HAP-1 (cell line): ENCODE measurements at places on chromosomes 4 and X.

DNA sequence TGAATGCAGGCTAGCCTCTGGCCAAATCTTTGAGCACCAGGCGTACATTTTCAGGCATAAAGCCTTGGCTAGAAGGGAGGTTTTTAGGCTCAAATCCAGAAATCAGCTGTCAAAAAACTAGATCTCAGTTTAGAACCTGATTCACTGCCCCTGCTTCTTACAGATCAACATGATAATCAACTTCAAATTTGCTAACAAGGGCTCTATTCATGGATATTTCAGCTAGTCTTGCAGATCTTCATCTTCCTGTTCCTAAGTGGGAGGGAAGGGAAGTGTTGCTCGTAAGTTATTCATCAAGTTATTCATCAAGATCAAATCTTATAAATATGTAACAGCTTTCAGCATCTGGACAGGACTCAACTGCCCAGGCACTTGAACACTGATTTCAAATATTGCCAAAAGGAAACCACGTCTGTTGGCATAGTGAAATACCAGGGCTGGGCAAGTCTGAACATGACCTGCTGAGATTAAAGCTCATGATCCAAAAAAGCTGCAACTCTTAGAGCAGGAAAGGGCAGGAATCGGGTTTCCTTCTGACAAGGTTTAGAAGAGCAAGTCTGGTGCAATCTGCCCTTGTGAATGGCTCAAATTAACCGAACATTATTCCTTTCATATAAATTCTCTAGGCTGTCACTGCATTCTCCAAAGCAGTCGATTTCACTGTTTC lies 200.3 kb downstream of the PDGFC start:
- peak; percentile 74 for DNase-seq

- DNase-seq, result no peak
Measured at GRCh38 chr4:1460967-1461868, 55.0 kb upstream of the NKX1-1 start.

DNA sequence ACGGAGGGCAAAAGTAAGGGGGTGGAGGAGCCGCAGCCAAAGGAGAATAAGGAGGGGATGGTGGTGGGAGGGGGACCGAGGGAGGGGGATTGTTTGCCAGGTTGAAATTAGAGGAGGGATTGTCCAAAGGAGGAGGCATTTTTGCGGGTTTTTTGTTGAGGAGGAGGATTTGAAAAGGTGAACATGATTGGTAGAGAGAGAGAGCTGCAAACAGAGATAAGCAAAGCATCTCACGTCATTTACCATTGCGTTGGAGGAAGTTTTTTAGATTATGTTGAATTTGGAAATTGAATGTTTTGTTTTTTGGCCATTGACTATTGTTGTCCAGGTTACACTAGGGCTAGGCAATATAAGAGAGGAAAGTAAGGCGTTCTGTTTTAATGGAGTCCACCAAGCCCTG lies 54.5 kb upstream of the ABCB7 start:
- no peak for DNase-seq

DNA sequence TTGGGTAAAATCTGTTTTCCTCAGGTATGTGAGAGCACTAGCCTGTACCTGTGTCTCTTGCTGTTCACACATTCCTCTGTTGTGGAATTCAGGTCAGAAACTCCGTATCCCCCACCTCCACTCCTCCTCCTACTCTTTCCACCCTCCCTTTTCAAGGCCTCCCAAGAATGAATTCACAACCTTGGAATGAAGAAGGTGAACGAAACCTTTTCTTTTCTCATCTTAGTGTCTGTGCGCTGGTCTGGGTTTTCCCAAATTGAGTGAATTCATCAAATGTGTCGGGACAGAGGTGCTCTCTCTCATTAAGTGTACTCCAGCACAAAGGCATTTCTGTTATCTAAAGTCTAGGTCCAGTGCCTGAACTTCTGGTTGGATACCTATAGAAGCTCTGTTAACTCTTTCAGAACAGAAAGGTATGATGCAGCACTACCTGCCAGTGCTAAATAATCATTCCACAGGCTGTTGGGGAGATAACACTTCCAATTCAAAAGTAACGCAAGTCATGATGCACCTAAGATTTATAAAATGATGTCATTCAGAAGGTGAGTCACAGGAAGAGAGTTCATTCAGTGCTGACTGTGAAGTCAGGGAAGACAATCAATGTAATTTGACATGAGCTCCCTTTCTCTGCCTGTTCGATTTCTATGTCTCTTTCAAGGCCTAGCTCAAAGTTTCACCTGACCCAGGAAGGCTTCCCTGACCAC lies 41.9 kb downstream of the COL4A6 start:
- DNase-seq, result no peak

- DNase-seq, result no peak
Measured at GRCh38 chr4:42417550-42417949, 20.3 kb downstream of the SHISA3 start.

- peak; percentile 16 for DNase-seq
Measured at GRCh38 chrX:69506617-69507499, 2.7 kb downstream of the NALF2 start.

DNA sequence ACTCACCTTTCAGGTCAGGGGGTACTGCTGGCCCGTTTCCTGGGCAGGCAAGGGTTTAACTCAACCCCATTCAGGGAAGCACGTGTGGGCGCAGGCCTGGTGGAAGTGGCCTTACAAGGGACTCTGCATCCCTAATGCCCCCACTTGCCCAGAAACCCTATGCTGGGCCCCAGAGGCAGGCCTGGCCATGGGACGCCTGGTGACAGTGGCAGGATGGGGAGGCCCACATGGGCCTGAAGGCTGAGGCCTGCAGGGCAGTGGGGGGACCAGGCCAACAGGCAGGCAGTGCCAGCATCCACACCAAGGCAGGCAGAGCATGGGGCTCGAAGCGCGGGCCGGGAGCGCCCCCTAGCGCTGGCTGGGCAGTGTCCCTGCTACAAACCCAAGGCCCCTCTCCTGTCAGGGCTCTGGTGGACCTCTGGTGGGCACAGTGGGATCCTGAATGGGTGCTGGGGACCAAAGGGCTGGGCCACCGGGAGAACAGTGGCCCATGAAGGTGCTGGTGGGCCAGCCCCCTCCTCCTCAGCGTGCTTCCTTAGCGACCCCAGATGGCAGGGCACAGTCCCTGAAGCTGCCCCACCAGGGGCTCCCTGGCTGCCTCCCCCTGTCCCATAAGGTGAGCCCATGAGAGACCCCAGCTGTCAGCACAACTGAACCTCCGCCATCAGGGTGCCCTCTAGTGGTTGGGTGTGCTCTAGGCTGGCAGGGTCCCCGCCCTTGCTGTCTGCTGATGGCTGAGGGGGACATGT lies 16.8 kb downstream of the FGFR3 start:
- DNase-seq, result peak; percentile 89

GRCh38 chr4:4427121-4427870 lies 40.4 kb downstream of the NSG1 start:
- no peak for DNase-seq

- DNase-seq, result no peak
Measured at GRCh38 chr4:184599492-184600135, 49.6 kb downstream of the CASP3 start.

DNA sequence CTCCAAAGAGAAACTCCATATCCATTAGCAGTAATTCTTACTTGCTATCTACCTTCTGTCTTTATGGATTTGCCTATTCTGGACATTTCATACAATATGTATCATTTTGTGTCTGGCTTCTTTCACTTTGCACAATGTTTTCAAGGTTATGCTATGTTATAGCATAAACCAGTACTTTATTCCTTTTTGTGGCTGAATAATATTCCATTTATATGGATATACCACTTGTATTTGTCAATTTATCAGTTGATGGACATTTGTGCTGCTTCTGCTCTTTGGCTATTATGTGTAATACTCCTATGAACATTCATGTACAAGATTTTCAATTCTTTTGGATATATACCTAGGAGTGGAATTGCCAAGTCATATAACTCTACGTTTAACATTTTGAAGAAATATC lies 18.9 kb upstream of the HPSE start:
- no peak for DNase-seq

GRCh38 chr4:15063341-15063740 lies 61.1 kb downstream of the CPEB2 start:
- DNase-seq, result no peak

DNA sequence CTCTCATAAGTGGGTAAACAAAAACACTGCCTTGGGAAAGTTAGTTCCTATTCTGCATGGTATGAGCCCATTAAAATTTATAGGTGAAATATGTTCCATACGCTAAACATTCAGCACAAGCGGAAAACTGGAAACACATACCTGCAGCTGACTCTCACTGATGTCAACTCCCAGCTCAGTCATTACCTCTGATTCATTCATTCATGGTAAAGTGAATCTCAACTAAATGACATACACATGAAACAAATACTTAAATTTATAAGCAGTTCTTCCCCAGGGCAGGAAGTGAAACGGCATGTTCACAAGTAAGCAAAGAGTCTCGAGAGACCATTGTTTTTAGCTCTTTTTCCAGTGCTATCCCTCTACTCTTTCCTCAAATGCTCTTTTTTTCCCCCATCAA lies 1.6 kb downstream of the SLC10A6 start:
- no peak for DNase-seq

DNA sequence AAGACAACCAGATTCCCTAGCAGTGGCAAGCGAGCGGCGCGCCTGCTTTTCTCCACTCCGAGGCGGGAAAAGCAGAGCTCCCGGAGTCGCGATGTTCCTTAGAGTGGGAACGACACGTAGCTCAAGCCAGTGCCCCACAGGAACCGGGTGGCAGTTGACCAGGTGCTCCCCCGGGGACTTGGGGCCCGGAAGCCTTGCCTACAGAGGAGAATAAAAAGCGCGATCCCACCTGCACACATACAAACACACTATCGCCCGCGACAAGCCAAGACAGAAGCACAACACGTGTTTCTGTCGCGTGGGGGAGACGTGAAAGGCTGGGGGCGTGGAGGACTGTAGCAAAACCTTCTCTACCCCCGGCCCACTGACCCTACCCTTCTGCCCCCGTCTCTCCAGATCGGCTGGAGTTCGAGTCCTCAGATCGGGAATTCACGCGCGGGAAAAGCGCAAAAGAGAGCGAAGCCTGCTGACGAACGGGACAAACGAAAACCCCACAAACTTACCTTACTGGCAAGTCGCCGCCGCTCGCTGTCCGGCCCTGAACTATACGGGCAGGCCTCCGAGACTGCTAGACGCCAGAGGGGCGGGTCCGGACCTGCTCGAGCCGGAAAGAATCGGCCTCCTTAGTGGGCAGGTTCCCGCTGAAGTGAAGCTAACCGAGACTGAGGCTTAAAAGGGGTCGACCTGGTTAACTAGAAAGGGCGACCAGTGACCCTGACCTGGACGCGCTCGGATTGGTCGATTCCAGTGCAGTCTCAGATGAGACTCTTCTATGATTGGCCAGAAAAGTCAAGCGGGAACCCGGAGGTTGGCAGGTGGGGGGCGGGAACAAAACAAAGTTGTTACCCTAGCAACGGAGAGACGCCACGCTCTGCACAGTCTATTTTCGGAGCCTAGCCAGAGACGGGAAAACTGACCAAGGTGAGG lies at the start of the genes DNAAF6 and NUP62CL:
Gene DNAAF6 (plus strand): TSS at position 842 of the 927 bp plus-strand sequence. CDS start 6,265 bp downstream, outside the sequence.
Gene NUP62CL (minus strand): TSS at position 664 of the 927 bp plus-strand sequence. CDS start 31,287 bp downstream, outside the sequence.
- peak; percentile 96 for DNase-seq

GRCh38 chr4:138666366-138666765 lies 349.2 kb upstream of the NOCT start:
- no peak for DNase-seq

DNA sequence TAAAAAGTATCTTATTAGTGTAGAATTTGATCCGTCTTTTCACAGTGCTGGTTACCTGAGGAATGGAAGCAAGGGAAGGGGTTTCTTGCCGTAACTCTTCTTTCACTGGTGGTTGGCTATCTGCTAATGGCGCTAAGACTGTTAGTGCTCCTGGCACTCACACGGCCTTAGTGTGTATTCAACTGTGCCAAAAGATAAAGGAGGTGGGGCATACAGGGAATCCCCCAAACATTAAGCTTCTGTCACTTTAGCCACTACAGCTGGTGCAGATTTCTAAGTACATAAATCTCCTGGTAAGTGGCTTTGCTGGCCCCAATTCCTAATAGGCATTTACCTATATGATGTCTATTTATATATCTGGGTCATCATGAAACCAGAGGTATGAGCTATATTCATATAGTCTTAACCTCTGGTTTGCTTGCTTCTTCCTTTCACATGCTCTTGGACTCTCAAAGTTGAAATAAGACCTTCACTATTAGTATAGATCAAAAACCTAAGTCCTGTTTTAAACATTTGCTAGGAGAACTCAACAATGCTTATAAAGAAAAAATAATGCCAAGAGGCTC lies 95.1 kb downstream of the TSPAN7 start:
- DNase-seq, result no peak

GRCh38 chrX:1902901-1903235 lies 288.0 kb downstream of the ASMT start:
- no peak for DNase-seq

DNA sequence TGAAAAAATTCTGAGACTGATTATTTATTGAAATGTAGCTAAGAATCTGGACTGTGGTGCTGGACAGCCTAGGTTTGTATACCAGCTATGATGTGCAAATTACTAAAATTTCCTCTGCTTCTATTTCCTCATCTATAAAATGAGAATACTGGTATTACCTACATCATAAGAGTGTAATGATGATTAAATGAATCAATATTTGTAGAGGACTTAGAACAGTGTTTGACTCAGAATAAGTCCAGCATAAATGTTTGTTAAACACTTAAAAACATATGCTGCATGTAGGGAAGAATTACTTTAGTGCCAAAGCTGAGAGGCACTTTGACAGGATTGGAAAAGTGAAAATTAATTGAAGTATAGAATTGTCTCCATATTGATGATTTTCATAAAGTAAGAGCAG lies 55.3 kb upstream of the TMPRSS11F start:
- no peak for DNase-seq

DNA sequence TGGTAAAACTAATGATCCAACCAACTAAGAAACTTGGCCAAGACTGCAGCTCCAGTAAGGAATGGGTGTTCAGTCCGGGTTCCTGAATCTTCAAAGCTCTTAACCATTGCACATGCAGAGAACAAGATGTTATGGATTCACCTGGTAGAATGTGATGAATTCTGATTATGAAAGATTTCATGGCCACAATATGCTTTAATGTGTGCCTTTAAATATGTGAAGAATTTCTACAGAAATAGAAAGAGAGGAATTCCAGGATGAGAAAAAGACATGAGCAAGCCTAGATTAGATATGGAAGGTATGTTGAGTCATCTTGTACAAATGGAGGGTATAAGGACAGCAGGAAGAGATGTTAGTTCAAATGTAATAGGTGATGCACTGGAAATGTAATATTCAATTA lies 472.2 kb upstream of the TENM3 start:
- no peak for DNase-seq

DNA sequence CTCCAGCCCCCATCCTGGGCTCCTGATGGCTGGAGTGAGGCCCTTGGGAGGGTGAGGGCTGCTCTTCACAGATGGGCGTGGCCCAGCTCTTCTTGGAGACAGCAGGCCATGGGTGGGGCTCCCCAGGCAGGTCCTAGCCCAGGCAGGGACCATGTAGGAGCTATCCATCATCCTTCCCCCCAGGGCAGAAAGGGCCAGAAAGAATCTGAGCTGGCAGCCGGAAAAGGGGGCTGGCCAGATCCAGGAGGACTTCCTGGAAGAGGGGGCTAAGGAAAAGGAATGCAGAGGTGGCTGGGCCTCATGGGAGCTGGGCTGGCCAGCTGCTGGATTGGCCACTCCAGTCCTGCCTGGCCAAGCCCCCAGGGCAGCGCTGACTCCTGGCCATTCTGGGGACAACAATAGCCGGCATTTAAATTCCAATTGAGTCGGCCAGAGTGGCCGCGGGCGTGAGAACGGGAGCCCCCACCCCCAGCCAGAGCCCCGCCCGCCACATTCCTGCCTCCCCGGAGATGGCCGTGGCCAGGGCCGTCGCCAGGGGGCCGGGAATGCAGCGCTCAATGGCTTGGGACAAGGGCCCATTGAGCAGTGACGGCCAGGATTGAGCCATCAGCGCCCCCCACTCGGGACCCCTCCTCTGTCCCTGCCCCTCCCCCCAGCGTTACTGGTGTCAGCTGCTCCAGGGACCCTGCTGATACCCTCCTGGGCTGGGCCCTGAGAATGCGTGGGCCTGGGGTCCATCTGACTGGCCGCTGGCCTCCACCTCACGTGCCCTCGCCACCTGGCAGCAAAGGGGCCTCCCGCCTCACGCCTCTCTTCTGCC lies 15.1 kb upstream of the FGFR3 start:
- peak; percentile 67 for DNase-seq
